Aorta (tissue), 5 donors: ENCODE measurements at places on chromosomes 7 and 10. TPM values are rescaled to one million over a fixed set of nuclear protein-coding genes. Genes with fewer than 3 reads are reported as not detected.
A peak's percentile ranks its signal among the peaks of the same experiment; 100 is the strongest.

DNA sequence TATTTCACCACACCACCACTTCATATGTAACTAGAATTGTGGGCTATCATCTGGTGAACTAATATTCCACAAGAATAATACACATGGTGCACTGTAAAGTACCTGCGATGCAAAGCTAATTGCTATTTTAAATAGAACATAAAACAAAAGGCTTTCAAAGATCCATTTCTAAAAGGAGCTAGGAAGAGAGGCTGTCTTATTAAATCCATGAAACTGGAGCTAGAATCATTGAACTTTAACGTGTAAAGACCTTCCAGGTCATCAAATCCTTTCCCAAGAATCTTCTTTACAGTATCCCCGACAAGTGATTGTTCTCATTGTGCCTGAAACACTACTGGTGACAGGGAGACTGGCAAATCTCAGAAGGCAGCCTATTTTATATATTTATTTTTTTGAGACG is 224.9 kb downstream of the CHCHD3 start:
- no peak for DNase-seq

DNA sequence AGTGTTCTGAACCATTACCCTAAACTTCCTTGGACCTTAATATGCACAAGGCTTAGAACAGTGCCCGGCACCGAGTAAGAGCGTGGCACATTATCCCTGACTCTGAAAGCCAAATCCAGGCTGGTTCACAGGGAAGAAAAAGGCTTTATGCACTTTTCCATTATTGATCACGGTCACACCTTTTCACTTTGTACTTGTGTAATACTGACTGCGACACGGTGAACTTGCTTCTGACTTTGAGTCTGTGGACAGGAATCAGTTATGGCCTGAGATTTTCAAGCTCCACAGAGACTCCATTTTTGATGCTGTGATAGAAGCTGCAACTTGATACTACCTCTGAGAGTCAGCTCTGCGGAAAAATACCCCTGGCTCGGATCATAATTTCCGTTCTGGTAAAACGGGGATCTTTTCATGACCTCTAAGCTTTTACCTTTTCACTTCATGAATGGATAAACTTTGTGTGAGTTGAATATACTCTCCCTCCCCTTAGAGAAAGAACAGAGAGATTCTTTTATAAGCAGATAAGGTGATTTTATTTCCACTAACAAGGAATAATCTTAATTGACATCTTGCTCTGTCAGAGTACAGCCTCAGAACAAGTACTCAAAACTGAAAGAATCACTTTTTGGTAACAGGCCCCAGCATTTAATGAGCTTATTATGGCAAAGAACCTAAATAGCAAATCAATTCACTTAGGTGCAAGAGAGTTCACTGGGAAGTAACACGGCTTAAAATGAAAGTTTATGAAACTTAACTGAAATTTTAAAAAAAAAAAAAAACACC is 88.8 kb downstream of the ELMO1 start:
- DNase-seq: no peak

DNA sequence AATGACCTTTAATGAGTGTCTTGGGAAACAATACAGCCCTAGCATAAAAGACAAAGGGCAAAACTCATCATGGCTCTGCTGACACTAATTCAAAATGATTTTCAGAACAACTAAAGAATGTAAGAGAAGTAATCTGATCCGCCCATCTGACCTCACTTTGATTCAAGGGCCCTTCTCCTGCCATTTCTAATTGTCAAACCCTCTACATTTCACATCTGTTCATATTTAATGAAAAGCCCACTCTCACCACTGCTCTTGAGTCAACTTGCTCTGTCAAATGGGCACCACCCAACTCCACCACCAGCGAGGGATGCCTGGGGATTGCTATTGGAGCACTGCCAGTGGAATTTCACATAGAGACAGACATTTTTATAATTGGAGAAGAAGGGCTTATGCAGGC is 639.2 kb downstream of the KCNMA1 start:
- no peak for DNase-seq

GRCh38 chr10:287814-288213 is 152.6 kb downstream of the ZMYND11 start:
- no peak for DNase-seq

DNA sequence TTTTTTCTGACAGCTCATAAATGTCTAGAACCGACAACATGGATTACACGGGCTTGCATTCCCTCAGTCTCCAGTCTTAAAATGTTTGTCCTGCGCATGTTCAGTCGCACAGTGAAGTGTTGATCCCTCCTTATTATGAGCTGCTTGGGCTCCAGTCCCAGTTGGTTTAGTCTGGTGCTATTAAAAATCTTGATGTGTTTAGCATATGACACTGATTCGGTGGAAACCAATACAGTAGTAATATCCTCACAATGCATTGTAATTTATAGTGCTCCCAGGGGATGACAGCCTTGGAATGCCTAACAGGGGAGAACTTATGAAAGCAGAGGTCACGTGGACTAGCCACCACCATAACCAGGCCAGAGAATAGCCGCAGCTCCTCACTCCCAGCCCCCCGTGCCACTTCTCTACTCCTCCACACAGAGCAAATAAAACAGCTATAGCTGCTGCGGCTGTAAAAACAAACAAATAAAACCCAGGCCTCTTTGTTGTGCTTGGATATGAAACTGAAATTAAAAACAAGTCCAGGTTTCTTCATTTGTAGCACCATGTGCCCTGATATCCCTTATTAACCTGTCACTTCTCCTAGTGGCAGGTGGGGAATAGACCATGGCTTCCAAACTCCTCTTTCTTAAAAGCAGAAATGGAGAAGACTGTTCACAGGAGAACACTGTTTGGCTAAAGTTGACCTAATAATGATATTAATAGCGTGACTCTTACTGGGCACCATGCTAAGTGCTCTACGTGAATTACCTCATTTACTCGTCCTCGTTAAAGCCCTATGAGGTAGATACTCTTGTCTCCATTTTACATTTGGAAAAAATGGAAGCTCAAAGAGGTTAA is 7.7 kb downstream of the DPCD start:
- peak; percentile 6 for DNase-seq

GRCh38 chr7:103867874-103868273 is 121.6 kb downstream of the RELN start:
- DNase-seq: no peak

The EGFR gene
- polyA plus RNA-seq: 3.0 TPM

DNA sequence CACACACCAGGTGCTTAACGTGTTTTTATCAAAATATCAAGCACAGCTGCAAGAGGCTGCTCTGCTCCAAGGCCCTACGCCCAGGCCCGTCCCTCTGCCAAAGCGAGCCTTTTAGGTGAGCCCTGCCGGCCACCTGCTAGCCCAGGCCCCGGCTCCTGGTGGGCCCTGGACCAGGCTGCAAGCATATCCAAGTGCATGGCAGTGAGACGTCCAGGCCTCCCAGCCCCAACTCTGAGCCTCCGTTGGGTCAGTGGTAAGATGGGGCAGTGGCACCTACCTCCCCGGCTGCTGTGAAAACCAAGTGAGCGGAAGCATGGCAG is 136.2 kb downstream of the LHPP start:
- DNase-seq: peak; percentile 66

- no peak for DNase-seq
Observed at GRCh38 chr10:61923210-61923949, 21.9 kb downstream of the ARID5B start.

DNA sequence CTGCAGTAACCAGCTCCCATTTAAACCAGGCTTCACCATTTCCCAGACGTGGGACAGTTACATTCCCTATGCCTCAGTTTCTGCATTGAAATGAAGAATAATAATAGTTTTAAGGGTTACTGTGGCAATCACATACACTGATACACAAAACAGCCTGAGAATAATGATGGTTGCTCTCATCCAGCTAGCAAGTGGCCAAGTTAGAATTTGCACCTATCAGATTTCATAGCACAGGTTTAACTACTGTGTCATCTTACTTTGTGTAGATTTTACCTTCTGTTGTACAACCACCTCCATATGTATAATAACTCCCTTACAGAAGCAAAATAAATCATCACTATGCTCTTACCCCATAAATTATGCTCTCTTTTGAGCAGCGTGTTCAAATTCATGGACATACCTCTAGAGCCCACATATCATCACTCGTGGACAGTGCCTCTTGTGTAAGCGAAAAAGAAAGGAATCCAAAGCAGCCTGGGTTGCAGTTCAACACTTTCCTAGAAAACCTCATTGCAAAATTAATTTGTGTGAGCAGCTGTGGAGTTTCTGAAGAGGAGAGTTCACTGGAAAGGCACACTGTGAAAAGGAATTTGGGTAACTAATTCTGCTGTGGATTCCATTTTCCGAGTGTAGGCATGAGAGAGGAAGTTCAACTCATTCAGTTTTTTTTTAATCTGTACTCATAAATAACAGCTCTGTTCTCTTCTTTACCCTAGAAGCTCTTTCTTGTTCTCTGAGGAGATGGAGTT is 492.5 kb downstream of the ARL4A start:
- no peak for DNase-seq

The EFCAB10 gene
- not detected for polyA plus RNA-seq

The CRHR2 gene
- polyA plus RNA-seq: not detected

- peak; percentile 64 for DNase-seq
Observed at GRCh38 chr7:99121496-99122021, 22.3 kb downstream of the SMURF1 start.

DNA sequence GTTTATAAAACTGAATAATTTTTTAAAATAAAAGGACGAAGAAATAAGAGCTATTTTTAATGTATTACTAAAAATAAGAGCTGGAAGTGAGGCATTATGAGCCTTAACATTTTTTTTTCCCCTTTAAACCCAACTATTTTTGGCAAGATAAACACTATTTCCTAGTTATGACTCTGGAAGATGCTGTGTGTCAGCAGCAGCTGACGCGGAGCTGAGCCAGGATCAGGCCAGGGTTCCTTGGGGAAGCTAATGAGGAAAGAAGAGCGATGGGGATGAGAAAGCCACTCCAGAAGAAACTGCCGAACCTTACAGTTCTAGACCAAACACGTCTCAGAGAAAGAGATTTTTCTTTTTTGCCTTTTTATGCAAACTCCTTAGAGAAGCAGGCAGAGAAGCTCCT is 85.9 kb downstream of the USP6NL start:
- DNase-seq: peak; percentile 89

DNA sequence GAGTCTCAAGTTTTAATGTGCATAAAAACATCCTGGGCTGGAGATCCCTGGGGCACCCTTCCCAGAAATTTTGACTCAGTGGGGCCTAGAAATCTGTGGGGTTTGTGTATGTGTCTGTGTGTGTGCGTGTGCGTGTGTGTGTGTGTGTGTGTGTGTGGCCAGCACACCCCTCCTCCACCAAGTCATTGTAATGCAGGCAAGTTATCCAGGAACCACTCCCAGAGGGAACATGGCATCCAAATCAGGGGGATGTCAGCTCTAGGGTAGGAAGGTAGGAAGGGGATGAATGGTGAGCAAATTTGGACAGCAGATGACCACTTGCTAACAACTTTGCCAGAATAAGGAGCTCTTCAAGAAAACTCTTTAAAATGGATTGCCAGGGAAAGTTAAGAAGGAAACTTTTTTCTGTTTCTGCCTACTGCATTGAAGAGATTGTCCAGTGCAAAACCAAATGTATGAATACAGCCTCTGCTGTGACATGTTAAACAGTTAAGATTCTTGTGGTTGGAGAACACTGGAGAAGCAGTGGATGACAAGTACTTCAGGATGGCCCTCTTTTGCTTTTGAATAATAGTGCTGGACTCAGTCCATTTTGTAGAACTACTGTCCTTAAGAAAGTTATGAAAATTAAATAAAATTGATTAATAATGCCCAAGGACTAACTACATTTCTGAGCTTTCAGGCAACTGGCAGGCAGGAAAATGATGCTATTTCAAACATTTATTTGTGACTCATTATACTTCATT is 12.3 kb downstream of the STAMBPL1 start:
- no peak for DNase-seq

The TUBAL3 gene
- 10.6 TPM for polyA plus RNA-seq

DNA sequence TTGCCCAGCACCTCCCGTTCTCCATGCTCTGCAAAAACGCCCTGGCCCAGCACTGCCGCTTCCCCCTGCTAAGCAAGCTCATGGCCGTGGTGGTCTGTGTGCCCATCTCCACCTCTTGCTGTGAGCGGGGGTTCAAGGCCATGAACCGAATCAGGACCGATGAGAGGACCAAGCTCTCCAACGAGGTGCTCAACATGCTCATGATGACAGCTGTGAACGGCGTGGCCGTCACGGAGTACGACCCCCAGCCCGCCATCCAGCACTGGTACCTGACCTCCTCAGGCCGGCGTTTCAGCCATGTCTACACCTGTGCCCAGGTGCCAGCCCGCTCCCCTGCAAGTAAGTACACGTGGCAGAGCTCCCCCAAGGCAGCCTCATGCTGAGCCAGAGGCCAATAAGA is 11.6 kb upstream of the ATP6V0E2 start:
- no peak for DNase-seq

DNA sequence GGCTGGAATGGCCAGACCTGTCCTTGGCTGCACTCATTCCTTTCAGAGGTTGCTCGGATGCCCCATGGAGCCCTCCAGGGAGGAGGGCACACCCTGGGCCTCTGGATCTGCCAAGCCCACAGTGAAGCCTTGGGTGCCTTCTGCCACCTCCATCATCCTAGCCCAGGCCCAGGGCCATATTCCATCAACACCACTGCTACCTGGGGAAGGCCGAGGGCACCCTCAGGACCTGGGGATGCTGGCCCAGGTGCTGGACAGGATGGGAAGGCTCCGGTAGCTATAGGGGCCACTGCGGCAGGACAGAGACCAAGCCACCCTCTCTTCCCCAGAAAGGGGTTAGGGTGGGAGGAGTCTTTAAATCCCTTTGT is 810 bp downstream of the OPN4 start:
- DNase-seq: peak; percentile 57

DNA sequence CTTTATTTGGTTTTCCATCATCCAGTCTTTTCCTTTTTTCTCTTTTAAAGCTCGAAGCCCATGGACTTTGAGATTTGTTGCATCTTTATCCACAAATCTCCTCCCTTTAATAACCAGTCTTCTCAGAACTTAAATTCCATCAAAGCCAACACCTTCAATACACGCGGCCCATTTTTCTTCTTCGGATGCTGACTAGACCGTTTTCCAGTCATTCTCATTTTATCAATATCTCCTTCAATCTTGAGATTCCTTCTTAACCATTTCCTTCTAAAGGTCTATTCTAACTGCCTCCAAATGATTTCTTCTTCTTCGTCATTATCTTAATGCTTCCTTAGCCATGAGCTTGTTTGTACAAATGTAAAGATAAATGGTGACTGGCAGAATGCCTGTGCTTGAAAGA is 173.5 kb downstream of the BAMBI start:
- DNase-seq: no peak

The ZFAND2A gene
- 64.6 TPM for polyA plus RNA-seq

DNA sequence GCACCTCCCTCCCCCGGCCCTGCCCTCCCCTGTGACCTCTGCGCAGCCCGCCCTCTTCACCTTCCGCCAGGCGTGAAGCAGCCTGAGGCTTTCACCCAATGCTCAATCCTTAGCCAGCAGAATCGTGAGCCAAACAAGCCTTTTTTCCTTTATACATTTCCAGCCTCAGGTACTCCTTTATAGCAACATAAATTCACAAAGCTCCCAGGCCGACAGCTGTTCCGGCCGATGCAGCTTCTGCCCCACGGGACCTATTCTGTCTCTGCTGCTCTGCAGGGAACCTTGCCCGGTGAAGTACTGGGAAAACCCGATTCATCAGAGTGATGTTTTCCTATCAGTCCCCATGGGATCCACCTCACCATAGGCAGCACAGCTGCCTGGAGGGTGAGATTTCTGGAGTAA is 87.4 kb downstream of the CHST15 start:
- DNase-seq: no peak
